ENCODE measurements at places on chromosomes 2 and 18.

DNA sequence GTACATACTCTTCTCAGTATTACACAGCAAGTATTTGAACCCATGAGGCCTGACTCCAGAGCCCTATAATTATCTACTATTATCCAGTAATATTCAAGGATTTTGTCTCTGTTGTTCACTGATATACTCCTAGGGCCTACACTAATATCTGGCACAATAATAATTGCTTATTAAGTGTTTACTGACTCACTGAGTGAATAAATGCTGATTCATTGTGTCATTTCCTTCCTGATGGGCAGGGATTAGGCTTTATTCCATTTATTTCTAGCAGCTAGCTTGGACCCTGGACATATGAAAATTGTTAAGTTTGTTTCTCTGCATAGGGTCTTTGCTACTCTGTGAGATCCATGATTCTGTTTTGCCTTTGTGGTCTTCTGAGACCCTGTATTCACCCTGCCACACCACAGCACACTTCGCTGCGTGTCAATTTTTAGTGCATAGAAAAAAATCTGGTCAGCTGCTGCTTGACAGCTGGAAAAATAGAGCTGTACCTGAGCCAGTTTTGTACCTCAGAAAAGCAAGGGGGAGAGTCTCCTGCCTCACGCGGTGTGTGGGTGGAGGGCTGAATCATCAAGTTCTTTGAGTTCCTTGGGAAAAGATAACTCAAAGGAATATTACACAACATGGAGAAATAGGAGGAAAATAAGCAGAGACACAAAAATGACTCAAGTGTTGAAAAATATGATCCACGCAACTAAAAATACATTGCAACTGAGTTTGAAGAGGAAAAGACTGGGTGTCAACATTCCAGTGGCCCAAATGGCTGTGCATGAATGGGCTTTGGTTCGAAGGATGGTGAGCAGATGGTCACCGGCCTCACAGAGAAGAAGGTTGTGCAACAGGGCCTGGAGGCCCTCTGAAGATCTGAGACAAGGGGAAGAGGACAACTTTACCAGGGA lies 18.9 kb upstream of the DPP4 start:
- DNase-seq, result no peak
- H3K36me3 ChIP-seq, result no peaks in the 10 kb centered on the region
- no peaks in the 10 kb centered on the region for H3K27me3 ChIP-seq
- no peak overlapping the region for H3K27ac ChIP-seq

DNA sequence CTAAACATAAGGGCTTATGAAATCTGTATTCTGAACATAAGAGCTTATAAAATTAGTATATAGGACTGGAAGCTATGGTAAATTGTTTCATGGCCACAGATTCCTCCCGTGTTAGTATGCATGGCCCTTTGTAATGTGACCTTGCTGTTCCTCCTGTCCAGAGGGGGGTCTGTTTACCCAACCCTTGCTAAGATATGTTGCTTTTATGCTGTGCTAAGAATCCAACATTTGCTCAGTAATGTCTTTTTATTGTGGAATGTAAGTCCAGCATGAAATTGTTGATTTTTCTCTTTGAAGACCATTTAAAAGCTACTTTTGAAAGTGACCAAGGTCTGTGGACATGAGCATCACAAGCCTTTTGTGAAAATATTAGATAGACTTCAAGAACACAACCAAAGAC lies 485.4 kb downstream of the PARD3B start:
- DNase-seq, result no peak
- H3K4me3 ChIP-seq, result no peak overlapping the region
- H3K27ac ChIP-seq, result no peak overlapping the region
- H3K27me3 ChIP-seq, result no peaks in the 10 kb centered on the region

GRCh38 chr2:205347899-205348298 lies 334.4 kb upstream of the NRP2 start:
- no peaks in the 10 kb centered on the region for H3K27me3 ChIP-seq
- no peak overlapping the region for H3K27ac ChIP-seq
- no peak for DNase-seq
- H3K4me3 ChIP-seq, result no peak overlapping the region
- no peaks in the 10 kb centered on the region for H3K4me1 ChIP-seq
- H3K36me3 ChIP-seq, result no peaks in the 10 kb centered on the region

DNA sequence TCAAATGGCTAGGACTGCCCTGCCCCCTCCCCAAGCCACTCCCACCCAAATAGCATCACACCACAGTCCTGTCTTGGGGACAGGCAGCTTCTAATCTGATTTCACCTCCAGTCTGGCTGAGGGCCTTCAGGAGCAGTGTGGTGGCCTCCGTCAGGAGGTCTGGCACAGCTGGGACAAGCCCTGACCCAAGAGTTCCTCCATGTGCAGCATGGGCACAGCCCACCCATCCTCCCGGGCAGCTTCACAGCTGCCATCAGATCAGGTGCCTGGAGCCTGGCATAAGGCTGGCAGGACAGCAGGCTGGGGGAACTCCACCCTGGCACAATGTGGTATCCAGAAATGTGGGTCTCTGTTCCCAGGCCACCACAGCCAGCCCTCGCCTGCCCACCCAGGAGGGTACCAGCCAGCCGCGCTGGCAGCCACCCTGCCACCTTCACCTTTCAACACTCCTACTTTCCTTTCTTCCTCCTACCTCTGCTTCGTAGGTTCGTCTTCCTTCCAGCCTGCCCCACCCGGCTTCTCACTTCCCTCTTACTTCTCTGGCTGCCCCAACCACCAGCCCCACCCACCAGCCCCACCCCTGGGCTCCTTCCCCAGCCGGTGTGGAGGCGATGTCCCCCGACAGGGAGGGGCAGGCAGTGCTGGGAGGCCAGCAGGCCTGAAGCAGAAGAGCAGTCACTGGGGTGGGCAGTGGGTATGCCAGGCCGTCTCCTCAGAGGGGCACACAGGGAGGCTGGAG lies at the start of gene CAPG:
CAPG (minus strand) TSS at position 522 of the 739 bp plus-strand sequence. CDS start 8,221 bp downstream, outside the sequence.
- no peaks in the 10 kb centered on the region for H3K27me3 ChIP-seq
- H3K27ac ChIP-seq, result no peak within 1 kb of the TSS
- H3K4me1 ChIP-seq, result peaks cover 18% of the 10 kb centered on the region
- no peak for DNase-seq
- no peak within 1 kb of the TSS for H3K4me3 ChIP-seq
- no peaks in the 10 kb centered on the region for H3K36me3 ChIP-seq

DNA sequence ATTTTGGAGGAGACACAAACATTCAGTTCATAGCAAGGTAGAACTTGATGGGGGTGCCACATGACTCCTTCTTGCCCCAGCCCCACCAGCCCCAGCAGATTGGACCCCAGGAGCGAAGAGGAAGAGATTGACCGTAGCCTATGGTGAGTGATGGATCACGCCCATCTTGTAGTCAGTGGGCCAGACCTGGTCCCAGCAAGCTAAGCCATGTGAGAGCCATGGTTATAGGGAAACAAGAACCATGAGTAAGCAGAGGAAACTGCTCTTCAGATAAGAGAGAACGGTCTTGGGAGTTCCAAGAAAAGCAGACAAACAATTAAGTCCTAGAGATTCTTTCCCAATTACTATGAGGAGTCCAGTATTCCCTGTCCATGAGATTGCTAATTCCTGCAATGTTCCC lies 4.6 kb upstream of the TCF4 start:
- DNase-seq, result no peak
- H3K4me1 ChIP-seq, result no peaks in the 10 kb centered on the region
- no peaks in the 10 kb centered on the region for H3K36me3 ChIP-seq
- no peak overlapping the region for H3K27ac ChIP-seq

GRCh38 chr18:61187971-61188370 lies 145.3 kb upstream of the CDH20 start:
- no peak overlapping the region for H3K4me3 ChIP-seq
- no peaks in the 10 kb centered on the region for H3K36me3 ChIP-seq
- no peak overlapping the region for H3K27ac ChIP-seq
- H3K27me3 ChIP-seq, result no peaks in the 10 kb centered on the region
- no peak for DNase-seq
- H3K4me1 ChIP-seq, result no peaks in the 10 kb centered on the region

- H3K36me3 ChIP-seq, result no peaks in the 10 kb centered on the region
- peaks cover 20% of the 10 kb centered on the region for H3K4me1 ChIP-seq
- DNase-seq, result no peak
Measured at GRCh38 chr2:119156105-119156890, 2.3 kb downstream of the C1QL2 start.

GRCh38 chr18:58653814-58654509 lies 17.3 kb upstream of the MALT1 start:
- no peak overlapping the region for H3K27ac ChIP-seq
- no peaks in the 10 kb centered on the region for H3K4me1 ChIP-seq
- H3K27me3 ChIP-seq, result no peaks in the 10 kb centered on the region
- H3K4me3 ChIP-seq, result no peak overlapping the region

GRCh38 chr2:130834931-130835765 lies 1.6 kb upstream of the ARHGEF4 start:
- peak overlapping the region; percentile 77 for H3K27ac ChIP-seq
- H3K36me3 ChIP-seq, result no peaks in the 10 kb centered on the region
- no peaks in the 10 kb centered on the region for H3K27me3 ChIP-seq
- H3K4me3 ChIP-seq, result no peak overlapping the region

GRCh38 chr18:47717257-47717656 lies 213.2 kb downstream of the SMAD2 start:
- no peaks in the 10 kb centered on the region for H3K27me3 ChIP-seq
- H3K4me1 ChIP-seq, result no peaks in the 10 kb centered on the region
- no peaks in the 10 kb centered on the region for H3K36me3 ChIP-seq
- H3K27ac ChIP-seq, result no peak overlapping the region

DNA sequence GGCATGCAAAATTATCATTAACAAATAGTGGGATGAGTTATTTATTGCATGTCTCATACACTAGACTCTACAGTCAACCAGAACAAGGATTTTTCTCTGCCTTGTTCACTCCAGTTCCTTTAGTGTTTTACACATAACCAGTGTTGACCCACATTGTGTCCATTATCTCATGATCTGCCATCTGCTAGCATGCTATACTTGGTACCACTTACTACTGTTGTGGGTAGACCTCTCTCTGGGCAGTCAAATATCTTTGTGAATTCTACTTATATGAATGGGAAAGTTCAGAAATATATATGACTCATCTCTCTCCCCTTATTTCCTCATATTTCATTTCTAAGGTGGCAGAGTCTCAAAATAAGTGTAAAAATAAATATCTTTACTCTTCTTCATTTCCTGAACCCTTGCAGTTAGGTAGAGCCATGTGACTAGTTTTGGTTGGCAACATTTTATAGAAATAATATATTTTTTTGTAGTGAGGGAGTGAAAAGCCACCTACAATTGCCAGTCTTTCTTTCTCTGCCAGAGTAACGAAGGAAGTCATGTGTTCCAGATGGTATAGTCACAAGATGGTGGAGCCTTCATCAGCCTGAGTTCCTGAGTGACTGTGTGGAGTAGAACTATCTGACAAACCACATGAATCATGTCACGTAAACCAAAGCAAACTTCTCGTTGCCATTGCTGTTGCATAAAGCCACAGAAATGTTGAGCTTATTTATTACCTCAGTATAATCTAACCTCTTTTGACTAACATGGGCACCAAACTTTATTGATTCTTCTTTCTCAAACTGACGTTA lies 704.0 kb downstream of the RNF144A start:
- no peak overlapping the region for H3K4me3 ChIP-seq
- H3K27me3 ChIP-seq, result no peaks in the 10 kb centered on the region
- DNase-seq, result no peak
- no peak overlapping the region for H3K27ac ChIP-seq
- H3K4me1 ChIP-seq, result no peaks in the 10 kb centered on the region
- H3K36me3 ChIP-seq, result no peaks in the 10 kb centered on the region

GRCh38 chr2:28165087-28165635 lies 227.5 kb upstream of the FOSL2 start:
- no peak overlapping the region for H3K27ac ChIP-seq

DNA sequence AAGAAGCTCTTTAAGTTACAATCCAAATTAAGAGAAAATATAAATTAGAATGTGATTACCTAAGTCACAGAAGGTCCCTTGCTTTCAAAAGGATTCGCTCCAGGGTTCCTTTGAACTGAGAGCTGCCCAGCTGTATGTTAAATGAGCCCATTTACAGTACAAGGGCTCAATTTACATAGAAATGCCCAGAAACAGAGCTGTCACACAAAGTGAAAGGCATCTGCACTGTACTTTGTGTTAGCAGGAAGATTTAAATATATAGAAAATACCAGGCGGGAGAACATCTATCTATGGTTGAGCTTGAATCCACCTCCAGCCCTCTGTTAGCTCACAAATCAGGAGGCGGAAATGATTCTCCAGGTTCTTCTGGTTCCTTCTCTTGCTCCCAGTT lies 272.9 kb downstream of the PAX3 start:
- no peaks in the 10 kb centered on the region for H3K4me1 ChIP-seq
- no peak overlapping the region for H3K4me3 ChIP-seq
- H3K27me3 ChIP-seq, result no peaks in the 10 kb centered on the region

- H3K27me3 ChIP-seq, result no peaks in the 10 kb centered on the region
- H3K4me1 ChIP-seq, result no peaks in the 10 kb centered on the region
Measured at GRCh38 chr2:107112561-107112960, 226.6 kb upstream of the ST6GAL2 start.

DNA sequence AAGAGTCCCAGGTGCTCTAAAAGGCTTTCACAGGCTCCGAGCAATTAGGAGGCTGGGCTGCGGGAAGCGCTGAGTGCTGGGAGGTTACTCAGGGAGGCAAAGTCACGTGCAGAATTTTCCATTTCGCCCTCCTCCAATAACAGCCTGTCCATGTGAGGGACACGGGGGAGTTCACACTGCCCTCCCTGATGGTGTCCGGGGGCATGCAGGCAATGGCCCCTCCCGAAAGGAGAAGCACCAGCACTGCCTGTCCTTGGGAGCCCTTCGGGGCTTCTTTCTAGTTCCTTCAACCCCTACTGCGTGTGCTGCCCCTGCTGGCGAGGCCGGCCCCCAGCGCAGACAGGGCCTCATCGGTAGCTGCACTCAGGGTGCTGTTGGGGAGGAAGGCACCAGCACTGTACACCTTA lies 63.1 kb upstream of the HPCAL1 start:
- H3K4me1 ChIP-seq, result no peaks in the 10 kb centered on the region
- H3K36me3 ChIP-seq, result no peaks in the 10 kb centered on the region
- H3K4me3 ChIP-seq, result no peak overlapping the region
- DNase-seq, result no peak
- H3K27me3 ChIP-seq, result no peaks in the 10 kb centered on the region

- no peak for DNase-seq
- H3K4me1 ChIP-seq, result peaks cover 28% of the 10 kb centered on the region
- no peaks in the 10 kb centered on the region for H3K27me3 ChIP-seq
- H3K36me3 ChIP-seq, result no peaks in the 10 kb centered on the region
- H3K27ac ChIP-seq, result peak overlapping the region; percentile 81
Measured at GRCh38 chr2:48480526-48480925, 49.4 kb upstream of the STON1 start.
